ENCODE measurements at places on chromosomes 3 and 15.

DNA sequence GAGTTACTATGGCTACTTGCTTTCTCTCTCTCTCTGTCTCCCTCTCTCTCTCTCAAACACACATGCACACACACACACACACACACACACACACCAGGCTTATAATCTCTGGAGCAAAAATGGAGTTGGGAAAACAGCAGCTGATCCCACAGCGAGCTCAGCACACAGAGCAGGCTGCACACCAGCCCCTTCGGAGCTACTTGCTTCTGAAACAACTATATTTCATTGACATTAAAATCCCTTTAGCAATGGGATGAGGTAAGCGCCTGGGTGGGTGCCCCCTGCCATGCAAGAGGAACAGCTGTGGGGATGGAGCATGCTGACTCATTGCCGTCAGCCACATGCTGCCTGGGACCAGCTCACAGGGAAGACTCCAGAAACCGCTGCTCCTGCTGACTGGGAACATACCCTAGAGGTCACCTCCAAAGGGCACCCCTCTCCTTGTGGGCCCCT is 45.7 kb downstream of the B3GNT5 start:
- DNase-seq: no peak

GRCh38 chr3:141095546-141095937 is 44.4 kb downstream of the SPSB4 start:
- no peak for DNase-seq

DNA sequence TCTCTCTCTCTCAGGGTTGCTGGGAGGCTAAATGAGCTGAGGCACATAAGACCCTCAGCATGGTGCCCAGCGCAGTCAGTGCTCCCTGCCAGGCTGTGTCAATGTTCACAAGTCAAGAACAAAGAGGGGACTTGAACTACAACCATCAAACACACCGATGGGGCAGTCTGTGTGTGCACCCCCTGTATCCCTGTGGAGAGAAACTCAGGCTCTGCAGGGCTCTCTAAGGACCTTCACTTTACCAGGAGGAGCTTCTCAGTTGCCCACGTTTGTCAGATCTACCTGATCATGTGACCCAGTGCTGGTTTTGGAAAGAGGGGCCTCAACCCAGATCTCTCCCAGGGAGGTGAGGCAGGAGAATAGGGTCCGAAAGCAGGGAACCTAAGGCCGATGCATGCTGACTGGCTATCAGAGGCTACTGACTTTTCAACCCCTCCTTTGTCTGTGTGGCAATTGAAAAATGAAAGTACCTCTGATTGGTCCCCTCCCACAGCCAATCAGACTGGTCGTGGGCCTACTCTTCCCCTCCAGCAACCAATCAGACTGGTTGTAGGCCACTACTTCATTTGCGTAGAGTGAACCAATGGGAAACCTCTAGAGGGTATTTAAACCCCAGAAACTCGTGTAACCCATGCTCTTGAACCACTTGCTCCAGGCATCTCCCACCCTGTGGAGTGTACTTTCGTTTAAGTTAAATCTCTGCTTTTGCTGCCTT is 34.0 kb downstream of the RHCG start:
- DNase-seq: no peak

DNA sequence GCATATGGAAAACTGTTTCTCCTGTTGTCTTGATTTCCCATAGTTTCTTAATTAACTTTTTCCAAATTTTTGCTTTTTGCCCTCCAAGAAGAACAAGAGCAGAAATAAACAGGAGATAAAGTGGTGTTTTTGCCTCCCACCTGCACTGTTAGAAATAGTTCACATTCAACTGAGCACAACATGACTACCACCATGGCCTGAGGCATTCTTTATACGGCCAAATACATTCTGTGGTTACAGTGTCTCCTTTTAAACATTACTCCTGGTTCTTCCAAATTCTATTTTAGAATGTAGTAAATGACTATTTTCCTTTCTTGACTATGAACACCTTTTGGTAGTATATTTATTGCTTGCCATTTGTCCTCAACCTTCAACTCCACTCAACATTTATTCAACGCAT is 98.5 kb downstream of the LARS2 start:
- DNase-seq: no peak

- no peak for DNase-seq
These were observed 9.1 kb downstream of the CLPX start for GRCh38 chr15:65176056-65176455.

DNA sequence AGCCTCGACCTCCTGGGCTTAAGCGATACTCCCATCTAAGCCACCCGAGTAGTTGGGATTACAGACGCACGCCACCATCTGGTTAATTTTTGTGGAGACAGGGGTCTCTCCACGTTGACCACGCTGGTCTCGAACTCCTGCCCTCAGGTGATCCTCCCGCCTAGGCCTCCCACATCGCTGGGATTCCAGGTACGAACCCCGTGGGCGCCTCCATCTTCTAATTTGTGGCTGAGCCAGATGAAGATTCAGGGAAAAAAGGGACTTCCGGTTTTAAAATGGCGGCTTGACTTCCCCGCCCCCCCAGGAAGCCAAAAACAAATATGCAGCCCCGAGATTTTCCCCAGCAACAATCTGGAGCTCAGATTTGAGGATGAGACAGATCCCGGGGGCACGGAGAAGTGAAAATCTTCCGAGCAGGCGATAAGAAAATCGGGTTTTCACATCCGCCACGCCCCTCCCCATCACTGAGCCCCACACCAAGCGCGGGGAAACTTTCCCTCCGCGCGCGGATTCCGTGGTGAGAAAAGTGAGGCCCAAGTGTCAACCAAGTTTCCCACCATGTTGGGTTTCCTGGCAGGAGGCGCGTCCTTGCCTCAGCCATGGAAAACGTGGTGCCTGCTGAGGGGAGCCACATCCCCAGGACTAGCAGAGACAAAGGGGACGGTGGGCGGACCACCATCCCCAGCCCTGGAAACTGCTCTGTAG is 15.4 kb downstream of the CHST14 start:
- no peak for DNase-seq

GRCh38 chr3:52080830-52081719 is 24.7 kb upstream of the DUSP7 start:
- no peak for DNase-seq

DNA sequence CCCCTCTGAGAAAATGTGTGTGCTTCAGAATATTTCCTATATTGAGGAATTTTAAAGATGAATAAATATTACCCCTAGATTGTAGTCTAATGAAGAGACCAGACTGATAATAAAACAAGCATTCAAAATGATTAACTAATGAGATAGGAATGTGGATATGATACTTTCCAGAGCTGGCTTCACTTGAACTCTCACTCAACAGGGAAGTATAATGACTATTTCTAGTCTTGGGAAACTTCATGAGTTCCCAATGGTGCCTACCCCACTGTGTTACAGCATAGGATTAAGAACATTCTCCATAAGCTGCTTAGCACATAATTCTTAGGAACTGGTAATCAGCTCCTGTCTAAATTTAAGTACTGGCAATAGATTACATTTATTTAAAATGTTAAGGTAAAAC is 261.5 kb upstream of the ZNF385D start:
- no peak for DNase-seq

GRCh38 chr3:194189243-194189791 is 53.4 kb downstream of the HES1 start:
- DNase-seq: no peak

GRCh38 chr3:47265008-47265407 is 17.6 kb downstream of the KIF9 start:
- DNase-seq: no peak

GRCh38 chr3:120092474-120092873 is 1.8 kb downstream of the GSK3B start:
- no peak for DNase-seq

DNA sequence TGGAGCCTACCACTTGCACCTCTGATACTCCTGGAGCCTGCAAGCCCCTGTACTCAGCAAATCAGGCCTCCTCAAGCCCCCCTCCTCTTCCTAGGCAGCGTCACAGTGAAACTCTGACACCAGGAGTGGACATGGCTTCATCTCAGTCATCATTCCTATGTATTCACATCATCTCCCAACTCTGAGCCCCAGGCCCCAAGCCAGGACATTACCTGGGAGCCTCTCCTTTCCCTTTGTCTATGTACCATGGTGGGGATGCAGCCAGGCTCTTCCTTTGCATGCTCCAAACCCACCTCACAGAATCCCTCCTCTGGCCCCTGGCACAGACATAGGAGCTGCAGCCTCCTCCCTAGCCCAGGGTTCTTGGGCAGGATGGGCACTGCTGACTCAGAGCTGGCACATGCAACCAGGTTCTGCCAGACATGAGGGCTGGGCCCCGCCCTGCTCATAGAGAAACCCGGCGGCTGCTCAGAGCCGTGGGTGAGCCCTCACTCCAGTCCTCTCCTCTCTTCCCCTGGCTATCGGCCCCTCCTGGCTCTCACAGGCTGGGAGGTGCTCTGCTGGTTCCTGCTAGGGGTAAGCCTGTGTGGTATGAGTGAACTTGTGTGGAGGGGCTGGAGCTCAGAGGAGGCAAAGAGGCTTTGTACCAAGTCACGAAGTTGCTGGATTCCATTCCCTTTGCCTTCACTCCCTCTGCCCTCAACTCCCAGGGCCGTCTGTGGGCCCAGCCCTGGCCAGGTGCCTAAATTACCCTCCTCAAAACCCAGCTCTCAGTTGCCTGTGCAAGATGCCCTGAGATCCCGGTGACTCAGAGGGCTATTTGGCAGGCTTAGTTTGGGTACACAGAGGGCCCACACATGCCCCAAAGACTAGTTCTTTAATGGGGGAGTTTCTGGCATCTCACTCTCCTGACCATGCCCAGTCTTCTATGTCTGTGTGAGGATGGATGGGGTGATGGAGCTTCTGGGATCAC is 1.9 kb upstream of the PLCD1 start:
- peak; percentile 43 for DNase-seq

DNA sequence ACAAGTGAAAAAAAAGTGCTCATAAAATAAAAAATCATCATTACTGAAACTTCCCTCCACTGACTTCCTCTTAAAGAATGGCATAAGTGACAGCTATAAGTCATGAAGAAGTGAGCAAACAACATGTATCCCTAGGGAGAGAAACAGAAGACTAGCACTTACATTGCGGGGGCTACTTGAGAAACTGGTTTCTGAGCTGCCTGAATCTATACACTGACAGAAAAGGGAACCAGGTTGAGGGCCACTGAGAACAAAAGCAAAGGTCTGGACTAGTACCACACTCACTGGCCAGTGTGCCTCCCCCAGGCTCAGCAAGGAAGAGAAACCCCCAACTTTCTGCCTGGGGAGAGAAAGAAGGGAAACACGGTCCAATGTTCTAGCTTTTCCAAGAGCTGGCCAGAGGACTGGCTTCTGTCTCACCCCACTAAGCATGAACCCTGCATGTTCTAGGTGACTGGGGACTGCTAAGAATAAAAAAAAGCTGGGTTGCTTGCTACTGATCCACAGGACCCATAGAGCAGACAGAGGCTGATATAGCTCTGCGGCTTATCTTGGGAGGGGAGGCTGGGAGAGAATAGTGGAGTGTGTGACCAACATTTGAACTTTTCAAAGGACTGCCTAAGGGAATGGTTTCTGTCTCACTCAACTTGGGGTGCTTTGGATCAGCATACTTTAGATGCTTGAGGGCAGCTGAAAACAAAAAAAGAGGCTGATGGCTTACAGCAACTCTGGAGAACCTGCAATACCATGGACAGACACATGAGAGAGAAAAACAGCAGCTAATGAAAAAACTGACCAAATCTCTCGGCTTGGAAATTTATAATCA is 8.1 kb downstream of the RAD18 start:
- no peak for DNase-seq

- DNase-seq: no peak
These were observed 42.7 kb upstream of the CLRN1 start for GRCh38 chr3:151015181-151015580.

- DNase-seq: no peak
These were observed 98.2 kb downstream of the HCN4 start for GRCh38 chr15:73270366-73271097.

GRCh38 chr15:42449770-42450424 is 41.0 kb downstream of the ZNF106 start:
- DNase-seq: no peak

DNA sequence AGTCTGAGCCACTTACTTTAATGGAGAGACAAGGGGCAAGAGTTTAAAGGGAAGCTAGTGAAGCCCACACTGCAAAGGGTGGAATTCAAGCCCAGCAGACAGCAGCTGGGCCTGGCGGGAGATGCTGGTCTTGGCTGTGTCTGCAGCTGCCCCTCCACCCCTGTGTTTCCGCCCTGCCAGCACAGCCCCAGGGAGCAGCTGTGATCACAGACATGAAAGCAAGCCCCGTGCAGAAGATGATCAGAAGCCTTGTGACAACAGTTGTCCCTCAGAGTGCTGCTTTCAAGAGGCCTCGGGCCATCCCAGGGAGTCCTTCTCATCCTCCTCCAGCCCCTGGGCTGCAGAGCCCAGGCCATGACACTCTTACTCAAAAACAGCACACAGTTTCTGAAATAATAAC is 24.1 kb upstream of the SLC6A1 start:
- DNase-seq: no peak

DNA sequence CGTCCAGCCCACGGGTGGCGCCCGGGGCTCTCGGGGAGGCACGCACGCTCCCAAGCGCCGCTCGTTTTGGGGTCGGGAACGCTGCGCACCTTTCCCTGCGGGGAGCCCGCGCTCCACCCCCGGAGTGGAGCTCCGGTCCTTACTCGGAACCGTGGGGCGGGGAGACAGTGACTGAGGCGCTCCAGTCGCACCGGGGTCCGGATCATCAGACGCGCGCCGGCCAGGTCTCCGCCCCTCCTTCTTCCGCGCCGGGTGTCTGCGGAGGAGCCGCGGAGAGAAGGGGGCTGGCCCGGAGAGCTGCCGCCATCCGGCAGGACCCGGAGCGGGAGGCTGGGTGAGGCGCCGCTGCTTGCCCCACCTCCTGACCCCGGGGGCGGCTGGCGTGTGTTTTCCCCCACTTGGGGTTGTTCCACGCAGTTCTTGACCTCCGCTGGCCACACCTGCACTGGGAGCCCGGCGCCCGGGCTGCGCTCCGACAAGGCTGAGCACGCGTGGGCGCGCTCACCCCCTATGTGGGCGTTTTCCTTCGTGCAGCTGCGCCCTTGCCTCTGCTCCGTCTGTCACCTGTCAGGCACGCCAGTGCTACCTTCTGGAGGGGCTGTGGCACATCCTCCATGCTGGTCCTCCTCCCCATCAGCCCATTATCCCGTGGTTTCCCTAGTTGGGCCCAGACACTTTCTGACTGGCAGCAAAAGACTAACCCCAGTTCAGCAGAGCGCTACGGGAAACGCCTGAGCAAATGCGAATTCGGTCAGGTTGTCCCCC is at the start of gene MCF2L2:
TSS of gene MCF2L2 (minus strand) at position 173 of the 765 bp plus-strand sequence. CDS start 642 bp downstream, outside the sequence.
- DNase-seq: peak; percentile 75

GRCh38 chr3:157237886-157238285 is 77.9 kb upstream of the CCNL1 start:
- DNase-seq: no peak

GRCh38 chr15:67146875-67147381 is 81.5 kb downstream of the SMAD3 start:
- DNase-seq: peak; percentile 50

- DNase-seq: no peak
These were observed 171.7 kb upstream of the CRBN start for GRCh38 chr3:3351226-3351625.

GRCh38 chr3:49498648-49499047 is 28.6 kb downstream of the DAG1 start:
- no peak for DNase-seq

- no peak for DNase-seq
These were observed 95.9 kb upstream of the NLGN1 start for GRCh38 chr3:173301647-173302046.

- no peak for DNase-seq
These were observed 10.9 kb downstream of the TTLL3 start for GRCh38 chr3:9820946-9821345.

- no peak for DNase-seq
These were observed 36.0 kb upstream of the C3orf70 start for GRCh38 chr3:185188816-185189215.

GRCh38 chr3:154060238-154061000 is 60.8 kb upstream of the ARHGEF26 start:
- DNase-seq: no peak

- DNase-seq: no peak
These were observed 73.3 kb downstream of the SETMAR start for GRCh38 chr3:4376499-4376898.
